ENCODE measurements at places on chromosomes 16 and 17.

DNA sequence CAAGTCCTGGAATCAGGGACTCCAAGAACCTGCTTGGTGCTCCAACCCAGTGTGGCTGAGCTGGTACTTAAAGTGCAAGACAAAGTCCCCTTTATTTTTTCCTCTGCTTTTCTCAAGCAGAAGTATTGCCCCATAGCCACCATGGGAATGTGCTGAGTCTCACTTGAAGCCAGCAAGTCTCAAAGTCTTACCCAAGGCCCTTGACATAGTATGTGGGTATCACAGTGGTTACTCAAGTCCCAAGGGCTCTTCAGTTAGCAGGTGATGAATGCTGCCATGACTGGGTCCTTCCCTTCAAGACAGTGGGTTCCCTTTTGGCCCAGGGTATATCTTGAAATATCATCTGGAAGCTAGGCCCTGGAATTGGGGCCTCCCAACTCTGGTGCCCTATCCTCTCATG, 30.5 kb upstream of the GINS3 start:
- DNase-seq = no peak

GRCh38 chr17:79983456-79983855, 52.2 kb downstream of the TBC1D16 start:
- DNase-seq = no peak

- DNase-seq = no peak
Measured at GRCh38 chr16:23842137-23842600, 6.4 kb downstream of the PRKCB start.

GRCh38 chr17:62809656-62810055, 1.5 kb upstream of the MARCHF10 start:
- no peak for DNase-seq

DNA sequence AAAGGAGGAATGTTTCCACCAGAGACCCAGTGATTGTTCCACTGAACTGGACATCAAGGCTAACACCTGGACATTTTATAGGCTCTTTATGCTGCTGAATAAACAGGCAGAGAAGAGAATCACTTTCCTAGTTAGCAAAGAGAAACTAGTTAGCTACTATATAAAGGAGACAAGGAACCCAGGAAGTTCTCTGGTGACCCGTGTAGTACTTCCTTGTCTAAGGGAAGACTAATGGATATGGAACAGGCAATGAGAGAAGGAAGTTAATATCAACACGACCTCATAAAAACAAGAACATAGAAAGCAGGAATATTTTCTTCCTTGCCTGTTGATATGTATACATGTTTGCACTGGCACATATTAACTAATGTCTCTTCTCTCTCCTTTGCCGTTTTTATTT, 30.8 kb upstream of the RPL38 start:
- DNase-seq = no peak

DNA sequence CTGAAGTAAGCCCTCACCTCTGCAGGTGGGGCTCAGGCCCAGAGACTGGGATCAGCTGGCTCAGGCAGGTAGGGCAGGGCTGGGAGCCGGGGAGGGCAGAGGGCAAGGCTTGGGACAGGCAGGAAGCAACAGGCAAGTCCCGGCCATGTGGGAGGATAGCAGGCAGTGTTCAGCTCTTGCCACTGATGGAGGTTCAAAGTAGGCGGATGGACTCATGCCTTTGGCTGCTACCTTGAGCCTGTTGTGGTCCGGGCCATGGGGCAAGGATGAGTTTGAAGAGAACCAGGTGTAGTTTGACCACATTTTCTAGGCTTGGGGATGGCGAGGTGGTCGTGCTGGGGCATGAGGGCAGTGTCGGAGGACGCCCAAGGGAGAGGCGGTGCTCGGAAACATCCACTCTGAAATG, 2.7 kb downstream of the PRCD start:
- no peak for DNase-seq

DNA sequence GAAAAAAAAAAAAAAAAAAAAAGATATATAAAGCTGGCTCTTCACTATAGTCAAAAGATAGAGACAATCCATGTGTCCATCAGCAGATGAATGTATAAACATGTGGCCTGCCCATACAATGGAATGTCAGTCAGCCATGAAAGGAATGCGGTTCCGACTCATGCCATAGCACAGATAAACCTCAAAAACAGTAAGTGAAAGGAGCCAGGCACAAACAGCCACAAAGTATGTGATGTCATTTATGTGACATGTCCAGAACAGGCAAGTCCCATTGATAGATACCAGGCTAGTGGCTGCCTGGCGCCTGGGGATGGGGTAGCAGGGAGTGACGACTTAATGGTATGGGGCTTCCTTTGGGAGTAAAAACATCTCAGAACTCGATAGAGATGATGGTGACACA, 155.7 kb downstream of the CMIP start:
- DNase-seq = no peak

All from Ammon's horn (tissue), 1 donor.